ENCODE measurements at places on chromosomes 4 and X.

DNA sequence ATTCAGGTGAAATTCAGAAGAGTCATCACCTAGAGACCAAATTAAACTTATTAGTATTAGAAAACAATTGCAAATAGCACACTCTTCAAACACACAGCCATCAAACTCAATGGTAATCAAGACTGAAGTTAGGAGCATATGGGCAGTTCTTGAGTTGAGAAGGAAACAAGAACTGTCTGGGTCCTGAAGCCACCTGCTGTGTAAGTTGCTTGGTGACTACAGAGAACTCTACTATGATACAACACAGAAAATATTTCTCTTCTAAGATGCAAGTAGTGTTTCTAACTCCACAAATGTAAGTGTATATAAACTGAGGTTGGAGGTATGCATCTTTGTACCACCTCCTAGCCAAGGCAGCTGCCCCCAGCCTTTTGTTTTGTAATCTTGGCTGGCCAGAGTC lies 325 bp upstream of the PF4V1 start:
- no peak for DNase-seq

- DNase-seq: no peak
Measured at GRCh38 chr4:95300304-95300703, 248.5 kb downstream of the UNC5C start.

GRCh38 chrX:153777261-153778090 lies 3.4 kb upstream of the SRPK3 start:
- no peak for DNase-seq

DNA sequence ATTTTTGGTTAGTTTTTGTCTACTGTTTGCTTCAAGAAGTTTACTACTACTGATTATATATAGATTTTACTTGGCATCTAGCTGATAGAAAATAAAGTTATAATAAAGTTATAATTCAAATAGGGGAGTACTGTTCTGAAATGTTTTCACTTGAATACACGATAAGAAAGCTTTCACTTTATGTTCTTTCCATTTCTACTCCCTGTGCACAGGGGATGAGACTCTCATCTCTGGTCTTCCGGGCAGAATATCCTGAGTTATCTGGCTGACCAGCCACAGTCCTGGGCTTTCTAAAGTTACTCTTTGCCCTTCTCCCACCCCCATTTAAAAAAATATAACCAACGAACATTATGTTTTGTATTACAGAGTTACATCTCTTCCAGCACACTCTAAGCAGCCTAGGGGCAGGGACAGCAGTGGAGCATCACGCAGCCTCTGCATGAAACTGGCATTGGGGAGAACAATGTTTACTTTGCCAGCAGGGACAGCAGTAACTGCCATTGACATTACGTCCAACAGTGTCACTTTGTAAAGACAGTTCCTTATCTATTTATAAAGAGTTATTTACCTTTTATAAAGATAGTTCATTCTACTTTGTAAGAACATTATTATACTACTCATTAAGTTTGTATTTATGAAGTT lies 64.3 kb downstream of the METTL14 start:
- DNase-seq: no peak

- DNase-seq: no peak
Measured at GRCh38 chrX:121323337-121323736, 275.9 kb downstream of the GLUD2 start.

DNA sequence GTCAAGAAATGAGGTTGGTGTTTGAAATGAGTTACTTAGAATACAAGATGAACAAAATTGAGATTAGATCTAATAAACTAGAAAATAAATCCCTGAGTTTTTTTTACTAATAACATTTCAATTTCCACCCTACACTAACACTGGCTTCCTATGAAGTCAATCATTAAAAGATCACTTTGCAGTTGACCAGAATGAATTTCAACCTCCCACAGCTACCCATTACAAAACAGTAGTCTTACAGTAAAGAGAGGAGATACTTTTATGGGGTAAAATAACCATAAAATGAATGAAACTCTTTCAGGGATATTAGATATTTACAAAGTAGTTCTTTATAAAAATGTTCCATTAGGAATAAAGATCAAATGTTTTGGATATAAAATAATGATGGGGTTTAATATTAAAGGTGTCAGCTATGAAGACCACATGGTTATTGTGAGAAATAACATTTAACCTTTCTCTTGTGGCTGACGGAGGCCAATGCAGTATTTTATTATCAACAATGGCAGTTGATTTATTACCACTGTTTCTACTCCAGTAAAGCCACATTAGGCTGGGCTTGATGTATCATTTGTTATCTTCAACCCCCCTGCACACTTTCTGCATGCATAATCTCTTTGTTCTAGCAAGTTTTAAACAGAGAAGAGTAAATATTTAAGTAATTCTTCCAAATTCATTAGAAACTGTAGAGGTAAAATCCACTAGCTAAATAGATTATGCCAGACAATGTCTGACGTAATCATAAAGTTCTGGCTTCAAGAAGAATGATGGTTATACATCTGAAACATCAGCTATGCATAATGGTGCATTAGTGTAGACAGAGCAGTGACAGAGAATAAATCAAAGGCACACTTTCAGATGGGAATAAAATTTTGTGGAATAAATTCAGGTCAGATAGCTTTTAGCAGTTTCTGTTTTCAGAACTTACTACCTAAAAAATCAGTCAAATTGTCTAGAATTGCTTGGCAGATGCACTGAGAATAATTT lies 516.6 kb downstream of the PCDH18 start:
- no peak for DNase-seq

All from myocyte (in vitro differentiated cells).